ENCODE measurements at places on chromosomes 7 and 10.

GRCh38 chr10:29408847-29409240, 120.0 kb downstream of the LYZL1 start:
- no peak for DNase-seq

DNA sequence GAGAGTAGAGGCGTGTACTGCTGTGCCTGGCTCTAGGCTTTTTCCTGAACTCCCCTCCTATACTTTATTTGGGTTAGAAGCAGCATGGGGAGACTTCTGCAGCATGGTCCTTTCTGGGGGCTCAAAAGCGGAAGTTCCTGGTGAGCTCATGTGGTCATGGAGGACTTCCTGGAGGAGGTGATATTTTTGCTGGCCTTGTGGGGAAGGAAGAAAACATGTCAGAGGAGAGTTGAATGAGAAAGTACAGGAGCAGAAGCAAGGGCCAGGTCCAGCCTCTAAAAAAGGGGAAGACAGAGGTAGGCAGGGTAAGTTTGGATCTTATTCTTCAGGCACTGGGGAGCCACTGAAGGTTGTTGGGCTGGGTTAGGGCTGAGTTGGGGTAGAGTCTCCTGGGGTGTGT, 45.5 kb downstream of the CASTOR2 start:
- DNase-seq, result no peak

- DNase-seq, result peak; percentile 9
Measured at GRCh38 chr10:6089334-6090219, 743 bp downstream of the RBM17 start.

- DNase-seq, result no peak
Measured at GRCh38 chr7:142436601-142437000, 178.7 kb upstream of the PRSS58 start.

- no peak for DNase-seq
Measured at GRCh38 chr10:113125612-113126011, 175.6 kb downstream of the TCF7L2 start.

DNA sequence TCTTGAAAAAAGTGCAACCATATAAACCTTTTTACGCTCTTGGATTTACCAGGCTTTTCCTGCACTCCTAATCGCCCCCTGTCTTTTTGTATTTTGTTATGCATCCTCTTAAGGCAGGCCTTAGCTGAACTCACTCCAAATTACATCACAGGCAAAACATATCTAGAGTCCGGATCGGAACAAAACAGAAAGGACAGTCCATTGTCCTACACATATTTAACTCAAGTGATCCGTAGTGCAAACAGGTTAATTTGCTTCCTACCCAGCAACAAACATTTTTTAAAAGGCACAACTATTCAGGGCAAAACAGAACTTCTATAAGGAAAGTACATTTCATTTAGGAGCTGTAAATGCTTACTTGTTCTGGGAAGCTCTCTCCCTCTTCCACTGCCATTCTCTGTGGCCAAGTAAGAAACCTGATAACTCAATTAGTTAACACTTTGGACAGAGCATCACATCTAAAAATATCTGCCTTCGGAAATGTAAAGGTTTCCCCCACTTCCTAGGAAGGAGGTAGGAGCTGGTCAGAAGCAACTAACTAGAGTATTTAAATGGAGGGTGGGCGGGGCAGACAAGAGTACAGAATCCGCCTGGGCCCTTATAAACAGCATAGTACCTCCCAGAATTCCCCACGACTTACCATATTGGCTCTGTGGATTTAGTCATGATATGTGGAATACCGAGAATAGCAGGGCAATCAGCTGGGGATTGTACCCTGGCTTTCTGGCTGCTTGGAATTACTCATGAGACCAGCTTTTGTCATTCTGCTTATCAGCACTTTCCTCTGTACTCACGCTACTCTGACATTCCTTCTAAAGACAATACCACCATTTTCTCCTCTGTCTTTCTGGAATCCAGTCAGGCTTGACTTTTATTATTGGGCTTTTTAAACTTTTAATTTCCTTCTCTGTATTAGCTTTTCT, 89.5 kb downstream of the ANK3 start:
- DNase-seq, result peak; percentile 77

DNA sequence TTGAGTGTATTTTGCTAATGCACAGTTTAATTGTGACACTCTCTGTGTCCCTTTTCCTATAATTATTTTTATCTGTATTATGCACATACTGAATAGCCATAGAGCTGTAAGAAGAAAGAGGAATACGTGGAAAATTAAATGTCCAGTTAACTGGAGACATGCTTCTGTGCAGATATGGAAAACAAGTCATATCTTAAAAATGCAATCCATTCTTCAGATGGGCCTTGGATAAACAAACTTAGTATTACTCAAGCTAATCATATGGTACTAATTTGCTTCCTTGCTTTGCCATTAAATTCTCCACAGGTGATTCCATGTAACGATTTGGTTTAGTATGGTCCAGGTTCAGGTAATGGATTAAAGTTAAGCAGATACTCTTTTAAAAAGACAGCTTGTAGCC, 201.2 kb upstream of the CELF2 start:
- DNase-seq, result peak; percentile 56
